ENCODE measurements at places on chromosomes 4 and X.

GRCh38 chr4:147633113-147633512 is 15.9 kb downstream of the TMEM184C start:
- DNase-seq, result no peak

DNA sequence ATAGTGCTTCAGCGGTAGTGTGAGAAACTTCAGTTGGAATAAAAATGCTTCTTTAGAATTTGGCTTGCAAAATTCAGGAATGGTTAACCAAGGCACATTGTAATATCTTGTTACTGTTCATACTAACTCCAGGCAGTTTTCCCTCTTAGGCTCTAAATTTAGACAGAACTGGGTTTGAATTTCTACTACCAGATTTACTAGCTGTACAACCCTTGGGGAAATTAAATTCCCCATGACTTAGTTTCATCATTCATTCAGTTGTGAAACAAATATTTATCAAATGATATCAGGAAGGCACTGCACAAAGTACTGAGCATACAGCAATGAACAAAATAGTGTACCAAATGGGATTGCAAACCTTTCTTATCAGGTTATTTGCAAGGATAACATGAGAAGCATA is 135.0 kb upstream of the IL15 start:
- no peak for DNase-seq

- DNase-seq, result peak; percentile 18
Measured at GRCh38 chrX:70479247-70479921, 34.7 kb downstream of the DLG3 start.

- DNase-seq, result no peak
Measured at GRCh38 chr4:98601708-98602107, 56.7 kb downstream of the TSPAN5 start.

DNA sequence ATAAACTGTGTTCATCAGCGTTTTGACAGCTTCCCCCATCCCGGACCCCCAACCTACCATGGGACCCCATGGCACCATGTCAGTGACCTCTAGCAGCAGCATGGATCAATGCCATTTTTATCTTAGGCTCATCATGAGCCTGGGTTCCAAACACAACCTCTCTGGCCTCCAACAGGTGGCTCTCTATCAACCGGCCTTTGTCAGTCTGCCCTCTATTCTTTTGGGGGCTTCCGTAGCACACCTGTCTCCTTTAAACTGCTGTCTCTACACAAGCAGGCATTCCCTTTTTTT is 721 bp upstream of the TMEM150C start:
- no peak for DNase-seq

- no peak for DNase-seq
Measured at GRCh38 chrX:107675365-107675654, 47.0 kb downstream of the PRPS1 start.

GRCh38 chrX:110188701-110189558 is 129.0 kb downstream of the AMMECR1 start:
- no peak for DNase-seq

DNA sequence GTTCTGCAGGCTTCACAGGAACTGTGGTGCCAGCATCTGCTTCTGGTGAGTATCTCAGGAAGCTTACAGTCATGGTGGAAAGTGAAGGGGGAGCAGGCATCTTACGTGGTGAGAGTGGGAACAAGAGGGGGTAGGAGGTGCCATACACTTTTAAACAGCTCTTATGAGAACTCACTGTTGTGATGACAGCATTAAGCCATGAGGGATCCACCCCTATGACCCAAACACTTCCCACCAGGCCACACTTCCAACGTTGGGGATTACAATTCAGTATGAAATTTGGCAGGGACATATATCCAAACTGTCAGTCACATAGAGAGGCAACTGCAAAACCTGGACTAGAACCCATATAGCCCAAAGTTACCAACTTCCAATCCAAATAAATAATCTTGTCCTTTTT is 43.1 kb upstream of the ZCCHC12 start:
- no peak for DNase-seq

DNA sequence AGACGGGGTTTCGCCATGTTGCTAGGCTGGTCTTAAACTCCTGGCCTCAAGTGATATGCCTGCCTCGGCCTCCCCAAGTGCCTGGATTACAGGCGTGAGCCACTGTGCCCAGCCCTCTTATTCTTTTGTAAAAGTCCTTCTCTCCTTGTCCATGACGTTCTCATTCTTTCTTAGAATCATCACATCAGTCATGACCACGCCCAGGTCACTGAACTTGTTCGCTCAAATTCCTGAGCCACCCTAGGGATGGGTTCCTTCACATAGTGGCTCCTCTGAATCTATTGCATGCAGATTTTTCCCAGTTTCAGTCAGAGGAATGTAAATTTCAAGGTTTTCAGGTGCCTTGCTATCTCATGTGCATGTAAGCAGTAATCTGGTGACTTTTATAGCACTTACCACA is 15.7 kb downstream of the JADE1 start:
- no peak for DNase-seq

DNA sequence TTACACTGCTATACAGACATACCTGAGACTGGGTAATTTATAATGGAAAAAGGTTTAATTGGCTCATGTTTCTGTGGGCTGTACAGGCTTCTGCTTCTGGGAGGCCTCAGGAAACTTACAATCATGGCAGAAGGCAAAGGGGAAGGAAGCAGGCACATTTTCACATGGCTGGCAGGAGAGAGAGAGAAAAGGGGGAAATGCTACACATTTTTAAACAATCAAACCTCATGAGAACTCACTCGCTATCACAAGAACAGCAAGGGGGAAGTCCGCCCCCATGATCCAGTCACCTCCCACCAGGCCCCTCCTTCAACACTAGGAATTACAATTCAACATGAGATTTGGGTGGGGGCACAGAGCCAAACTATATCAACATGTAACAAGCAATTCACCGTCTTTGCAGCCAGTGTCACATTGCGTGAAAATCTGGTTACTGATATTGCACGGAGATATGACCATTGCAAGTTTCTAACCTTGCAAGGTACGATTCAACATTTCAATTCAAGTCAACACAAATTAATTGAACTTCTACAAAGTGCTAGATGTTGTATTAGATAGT is 61.7 kb upstream of the RELL1 start:
- no peak for DNase-seq

GRCh38 chrX:7263961-7264360 is 116.0 kb upstream of the PUDP start:
- DNase-seq, result no peak

GRCh38 chrX:75076429-75076828 is 79.7 kb downstream of the ABCB7 start:
- no peak for DNase-seq

Measured in fibroblast of skin of left biceps (primary cell).